A549 treated with CpdA at 1 μM for 4 hours (cell line): ENCODE measurements at places on chromosomes 1 and 21. TPM values are rescaled to one million over a fixed set of nuclear protein-coding genes. Genes with fewer than 3 reads are reported as not detected.

MCOLN2 gene
- total RNA-seq: 1.7 to 3.2 TPM (median 2.2 TPM) in 5 replicates

KCNN3 gene
- total RNA-seq: 0.05 to 0.07 TPM (median 0.05 TPM) in 3 of 5 replicates, not detected in the others

OVAAL gene
- 0.05 to 0.19 TPM in 2 of 5 replicates, not detected in the others for total RNA-seq

KPRP gene
- total RNA-seq: not detected in 5 replicates

TAGLN2 gene
- 997 to 1,080 TPM (median 1,064 TPM) in 5 replicates for total RNA-seq

ADAMTS1 gene
- total RNA-seq: 0.06 to 0.16 TPM (median 0.15 TPM) in 5 replicates

PM20D1 gene
- not detected in 5 replicates for total RNA-seq

ACKR1 gene
- not detected in 5 replicates for total RNA-seq

CDK18 gene
- total RNA-seq: 0.54 to 1.4 TPM (median 1.0 TPM) in 5 replicates

CYB561D1 gene
- total RNA-seq: 3.2 to 5.0 TPM (median 4.0 TPM) in 5 replicates

MROH9 gene
- total RNA-seq: not detected in 5 replicates

RNASEL gene
- total RNA-seq: 1.6 to 2.7 TPM (median 2.6 TPM) in 5 replicates

IL12RB2 gene
- not detected in 5 replicates for total RNA-seq

FCRL6 gene
- not detected in 5 replicates for total RNA-seq

WNT4 gene
- total RNA-seq: 0.09 to 0.41 TPM (median 0.22 TPM) in 5 replicates

OR4F16 gene
- not detected in 5 replicates for total RNA-seq

BRDT gene
- total RNA-seq: not detected in 5 replicates

CNKSR1 gene
- 0.21 to 0.45 TPM (median 0.35 TPM) in 4 of 5 replicates, not detected in the other for total RNA-seq

C1orf226 gene
- 0.66 to 1.2 TPM (median 0.90 TPM) in 5 replicates for total RNA-seq

SLAMF8 gene
- total RNA-seq: not detected in 5 replicates

FCRL5 gene
- not detected in 5 replicates for total RNA-seq

ZNF648 gene
- total RNA-seq: not detected in 5 replicates

VAV3 gene
- total RNA-seq: 1.1 to 2.2 TPM (median 1.9 TPM) in 5 replicates

TEKT2 gene
- total RNA-seq: not detected in 5 replicates

PRELP gene
- 0.02 TPM in 1 of 5 replicates, not detected in the others for total RNA-seq

KCNC4 gene
- total RNA-seq: 2.2 to 4.4 TPM (median 4.0 TPM) in 5 replicates

GUK1 gene
- total RNA-seq: 113 to 153 TPM (median 143 TPM) in 5 replicates

LRRC53 gene
- total RNA-seq: not detected in 5 replicates

OR10J5 gene
- not detected in 5 replicates for total RNA-seq

APCS gene
- not detected in 5 replicates for total RNA-seq
